Ammon's horn (tissue), 1 donor: ENCODE measurements at places on chromosomes 7 and 10.

DNA sequence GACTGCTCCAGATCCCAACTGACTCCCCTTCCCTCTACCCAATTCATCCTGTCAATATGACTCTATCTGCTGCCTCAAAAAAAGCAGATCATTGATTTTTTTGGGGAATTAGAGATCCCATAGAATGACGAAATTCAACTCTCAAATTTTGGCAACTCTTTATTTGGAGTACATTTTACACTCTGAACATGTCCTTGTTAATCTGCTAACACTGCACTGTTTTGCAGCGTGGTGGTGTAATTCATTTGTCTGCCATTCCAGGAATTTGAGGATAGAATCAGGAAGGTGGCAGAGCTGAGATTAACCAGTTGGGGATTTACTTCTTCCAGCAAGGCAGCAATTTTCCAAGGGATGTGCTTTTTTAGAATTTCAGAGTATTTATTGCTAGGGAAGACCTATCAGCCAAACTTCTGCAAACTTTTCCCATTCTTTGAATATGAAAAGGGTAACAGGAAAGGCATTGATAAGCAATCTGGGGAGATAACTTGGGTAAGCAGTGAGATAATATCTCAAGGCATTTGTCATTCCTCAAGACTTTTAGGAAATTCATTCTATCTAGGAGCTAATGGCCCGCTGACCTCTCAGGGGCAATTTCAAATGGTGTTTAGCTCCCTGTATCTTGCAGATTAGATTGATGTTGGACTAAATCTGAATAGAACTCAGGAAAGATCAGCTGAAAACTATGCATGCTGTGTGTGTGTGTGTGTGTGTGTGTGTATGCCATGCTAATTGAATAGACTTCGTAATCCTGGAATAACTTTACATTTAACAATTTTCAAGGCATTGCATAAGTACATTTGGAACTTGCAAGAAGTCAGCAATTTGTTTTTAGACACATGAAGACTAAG is 9.7 kb downstream of the BAMBI start:
- no peak for DNase-seq

DNA sequence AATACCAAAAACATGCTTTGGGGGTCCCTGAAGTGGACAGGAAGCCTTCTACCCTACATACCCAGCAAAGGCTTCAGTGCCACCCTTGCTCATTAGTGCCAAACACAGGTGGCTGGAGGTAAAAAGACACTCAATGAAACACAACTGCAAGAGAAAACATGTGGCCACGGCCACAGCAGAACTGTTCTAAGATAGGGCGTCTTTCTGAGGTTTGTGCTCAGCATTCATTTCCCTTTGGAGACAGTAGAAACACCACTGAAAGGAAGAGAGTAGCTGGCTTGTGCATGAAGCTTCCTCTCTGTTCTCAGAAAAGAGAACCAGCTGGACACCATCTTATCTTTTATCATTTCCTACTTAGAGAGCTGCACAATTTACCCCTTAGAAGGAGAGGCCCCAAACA is 143.0 kb downstream of the PLXNA4 start:
- DNase-seq: no peak

GRCh38 chr10:75465450-75465827 is 34.0 kb downstream of the LRMDA start:
- DNase-seq: no peak

DNA sequence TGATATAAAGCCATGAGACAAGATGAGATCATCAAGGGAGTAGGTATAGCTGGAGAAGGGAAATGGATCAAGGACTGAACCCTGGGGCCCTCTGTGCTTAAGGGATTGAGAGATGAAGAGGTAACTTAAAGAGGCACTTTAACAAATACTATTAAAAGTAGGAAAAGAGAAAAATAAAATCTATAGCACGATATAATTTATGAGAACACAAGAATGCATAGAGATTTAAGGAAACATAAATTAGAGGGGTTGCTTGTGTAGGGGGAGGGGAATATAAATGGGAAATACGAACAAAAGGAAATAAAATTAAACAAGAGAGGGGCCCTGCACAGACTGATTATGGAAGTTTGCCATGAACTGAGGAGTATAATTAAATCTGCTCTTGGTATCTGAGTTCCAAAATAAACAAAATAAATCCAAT is 15.6 kb upstream of the LRRC17 start:
- DNase-seq: no peak

DNA sequence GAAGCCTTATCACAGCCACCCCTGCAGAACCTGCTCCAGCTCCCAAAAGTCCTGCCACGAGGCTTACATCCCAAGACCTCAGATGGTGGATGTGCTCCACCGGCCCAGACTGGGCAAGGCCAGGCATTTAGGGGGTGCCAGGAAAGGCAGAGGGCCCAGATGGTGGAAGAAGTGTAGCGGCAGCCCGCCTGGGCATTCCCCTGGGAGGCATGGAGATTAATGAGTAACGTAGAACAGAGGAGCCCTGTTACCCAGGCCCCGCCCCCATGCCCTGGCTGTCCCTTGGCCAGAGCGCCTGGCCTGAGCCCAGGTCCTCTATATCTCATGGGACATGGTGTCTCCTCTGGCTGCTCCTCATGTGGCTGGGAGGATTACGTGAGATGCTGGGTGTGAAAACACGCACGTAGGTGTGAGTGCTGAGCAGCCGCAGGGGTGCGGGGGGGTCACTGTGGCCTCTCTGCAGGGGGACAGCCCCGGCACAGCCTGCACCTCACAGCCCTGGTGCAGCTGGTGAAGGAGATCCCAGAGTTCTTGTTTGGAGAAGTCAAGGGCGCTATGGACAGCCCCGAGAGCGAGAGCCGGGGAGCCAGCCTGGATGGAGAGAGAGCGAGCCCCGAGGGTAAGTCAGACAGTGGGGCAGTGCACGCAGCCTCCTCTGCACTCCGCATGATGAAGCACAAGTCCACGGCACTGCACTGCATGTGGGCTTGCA is 52.9 kb downstream of the ZNF467 start:
- DNase-seq: peak; percentile 93

GRCh38 chr10:44006771-44007170 is 358.1 kb upstream of the ZNF32 start:
- DNase-seq: no peak

DNA sequence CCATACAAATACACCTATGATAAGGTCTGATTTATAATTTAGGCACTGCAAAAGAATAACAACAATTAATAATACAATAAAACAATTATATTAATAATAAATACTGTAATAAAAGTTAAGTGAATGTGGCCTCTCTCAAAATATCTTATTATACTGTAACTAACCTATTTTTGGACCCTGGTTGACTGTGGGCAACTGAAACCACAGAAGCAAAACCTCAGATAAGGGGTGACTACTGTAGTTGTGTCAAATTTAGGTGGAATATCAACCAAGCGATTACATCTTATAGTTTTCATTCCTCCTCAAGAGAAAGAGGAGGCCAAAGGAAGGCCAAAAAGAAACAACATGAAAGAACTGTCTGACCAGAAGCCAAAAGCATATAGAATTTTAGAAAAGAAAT is 103.9 kb downstream of the SKAP2 start:
- DNase-seq: no peak

GRCh38 chr7:26959290-26959689 is 94.9 kb upstream of the SKAP2 start:
- DNase-seq: no peak

GRCh38 chr10:32413513-32413912 is 32.4 kb upstream of the CCDC7 start:
- DNase-seq: no peak

DNA sequence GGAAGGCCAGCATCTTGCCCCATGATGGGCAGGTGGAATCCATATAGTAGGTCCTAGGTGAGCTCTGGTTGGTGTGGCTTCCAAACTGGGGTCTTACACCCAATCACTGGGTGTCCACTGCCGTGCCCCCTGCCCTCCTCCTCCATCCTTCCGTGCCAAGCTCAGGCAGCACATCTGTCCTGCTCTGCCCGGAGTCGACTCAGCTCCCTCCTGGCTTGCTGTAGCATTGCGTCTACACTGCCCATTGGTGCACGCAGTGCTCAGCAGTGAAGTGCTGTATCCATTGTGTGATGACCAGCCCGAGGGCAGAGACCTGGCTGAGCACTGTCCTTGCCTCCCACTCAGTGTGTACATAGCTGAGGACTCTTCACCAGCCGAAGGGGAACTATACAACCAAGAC is 148.4 kb downstream of the ADAM12 start:
- no peak for DNase-seq

GRCh38 chr10:11772575-11773288 is 30.6 kb downstream of the ECHDC3 start:
- DNase-seq: no peak

GRCh38 chr7:17677408-17677807 is 262.9 kb downstream of the SNX13 start:
- DNase-seq: no peak

GRCh38 chr7:114073701-114074100 is 154.9 kb upstream of the PPP1R3A start:
- no peak for DNase-seq

DNA sequence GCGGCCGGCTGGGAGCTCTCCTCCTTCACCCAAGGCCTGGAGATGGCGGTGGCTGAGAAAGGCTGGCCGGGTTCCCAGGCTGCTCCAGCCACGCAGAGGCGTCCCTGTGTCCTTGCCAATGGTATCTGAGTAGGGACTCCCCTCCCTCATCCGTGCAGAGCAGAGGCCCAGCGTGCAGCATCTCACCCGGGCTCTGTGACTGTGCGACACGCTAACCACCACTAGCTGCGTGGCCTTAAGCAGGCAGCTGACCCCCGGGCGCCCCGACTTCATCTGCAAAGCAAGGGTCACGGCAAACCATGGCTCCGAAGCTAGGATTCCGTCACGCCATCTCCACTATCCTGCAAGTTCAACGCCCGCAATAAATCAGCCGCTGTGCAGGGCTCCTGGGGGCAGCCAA is 47.2 kb upstream of the TNRC18 start:
- peak; percentile 36 for DNase-seq

DNA sequence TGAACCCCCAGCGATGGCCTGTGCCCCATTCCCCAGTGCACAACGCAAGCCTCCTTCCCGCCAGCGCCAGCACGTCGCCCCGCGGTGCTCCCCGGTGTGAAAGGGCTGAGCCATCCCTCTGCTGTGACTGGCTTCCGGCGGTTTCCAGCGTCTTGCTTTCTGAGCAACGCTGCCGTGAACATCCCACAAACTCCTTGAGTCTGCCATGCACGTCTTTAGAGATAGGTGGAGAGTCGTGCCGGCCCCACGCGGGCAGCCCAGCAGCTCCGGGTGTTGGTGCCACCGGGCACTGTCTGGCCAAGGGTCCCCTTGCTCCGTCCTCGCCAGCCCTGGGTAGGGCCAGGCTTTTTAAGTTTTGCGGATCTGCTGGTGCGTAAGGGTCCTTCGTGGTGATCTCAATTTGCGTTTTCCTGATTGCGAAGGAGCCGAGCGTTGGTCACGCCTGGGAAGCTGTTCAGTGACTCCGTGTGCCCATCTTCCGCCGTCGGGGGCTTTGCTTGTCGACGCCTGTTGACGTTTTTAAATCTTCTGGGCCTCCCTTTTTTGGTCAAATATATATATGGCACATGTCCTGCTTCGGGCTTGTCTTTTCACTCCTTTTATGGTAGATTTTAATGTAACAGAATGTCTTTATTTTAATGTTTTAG is 70.6 kb downstream of the FOXL3 start:
- no peak for DNase-seq

DNA sequence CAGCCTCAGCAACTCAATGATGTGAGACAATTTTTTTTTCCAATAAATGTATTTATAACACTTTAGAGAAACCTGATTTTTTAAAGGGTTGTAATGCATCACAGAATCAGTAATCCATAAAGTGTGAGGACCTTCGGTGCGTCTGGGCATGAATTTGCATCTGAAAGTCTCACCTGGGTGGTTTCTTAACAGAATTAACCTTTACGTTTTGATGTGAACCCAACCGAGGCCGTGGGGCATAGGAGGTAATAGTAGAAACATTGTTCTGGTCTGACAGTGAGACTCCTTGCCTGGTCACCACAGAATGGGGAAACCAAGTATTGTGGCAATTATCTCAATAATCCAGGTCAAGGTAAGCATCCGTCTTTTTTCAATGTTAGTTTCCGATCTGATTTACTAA is 114.6 kb downstream of the PRKCQ start:
- no peak for DNase-seq

DNA sequence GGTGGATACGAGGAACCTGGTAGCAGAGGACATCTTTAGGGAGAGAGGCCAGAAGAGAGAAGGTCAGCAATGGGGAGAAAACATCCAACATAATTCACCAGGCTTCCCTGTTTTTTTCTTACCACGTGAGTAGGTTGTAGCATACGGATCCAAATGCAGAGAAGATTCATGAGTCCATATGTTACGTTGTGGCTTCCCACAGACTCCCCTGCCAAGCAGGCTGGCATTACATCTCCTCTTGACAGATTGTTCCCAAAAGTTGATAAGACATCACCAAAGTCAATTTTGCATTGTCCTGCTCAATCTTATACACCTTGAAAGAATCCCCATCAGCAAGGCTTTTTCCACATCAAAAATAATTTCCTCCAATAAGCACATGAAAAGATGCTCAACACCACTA is 39.7 kb downstream of the DRGX start:
- DNase-seq: no peak

DNA sequence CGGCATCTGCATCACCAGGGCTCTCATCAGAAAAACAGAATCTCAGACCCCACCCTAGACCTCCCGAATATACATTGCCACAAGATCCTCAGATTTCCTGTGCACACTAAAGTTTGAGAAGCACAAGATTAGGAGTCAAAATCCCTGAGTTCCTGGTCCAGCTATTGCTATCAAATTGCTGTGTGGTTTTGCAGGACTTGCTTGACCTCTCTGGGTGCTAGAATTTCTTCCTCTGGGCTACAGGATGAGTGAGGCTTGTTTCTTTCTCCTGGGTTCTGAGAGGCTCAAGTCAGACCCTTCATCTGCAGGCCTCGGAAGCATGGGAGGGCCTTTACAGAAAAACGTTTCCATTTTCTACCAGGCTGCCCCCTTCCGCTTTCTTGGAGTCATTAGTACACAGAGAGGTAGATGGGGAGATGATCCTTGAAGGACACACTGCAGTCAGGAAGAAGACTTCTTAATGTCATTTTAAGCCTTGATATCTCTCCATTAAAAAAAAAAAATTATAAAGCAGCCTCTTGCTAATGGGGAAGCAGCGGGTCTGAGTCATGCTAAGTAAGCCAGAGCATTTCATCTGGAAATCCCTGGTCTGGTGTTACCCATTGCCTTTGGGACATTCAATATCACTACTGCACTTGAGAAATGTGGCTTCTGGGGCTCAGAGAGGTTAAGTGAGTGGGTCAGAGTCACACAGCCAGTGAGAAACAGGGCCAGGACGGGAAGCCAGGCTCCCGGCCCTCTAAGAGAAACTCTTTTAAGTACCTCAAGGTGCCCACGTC is 173.5 kb downstream of the KCNMA1 start:
- no peak for DNase-seq

DNA sequence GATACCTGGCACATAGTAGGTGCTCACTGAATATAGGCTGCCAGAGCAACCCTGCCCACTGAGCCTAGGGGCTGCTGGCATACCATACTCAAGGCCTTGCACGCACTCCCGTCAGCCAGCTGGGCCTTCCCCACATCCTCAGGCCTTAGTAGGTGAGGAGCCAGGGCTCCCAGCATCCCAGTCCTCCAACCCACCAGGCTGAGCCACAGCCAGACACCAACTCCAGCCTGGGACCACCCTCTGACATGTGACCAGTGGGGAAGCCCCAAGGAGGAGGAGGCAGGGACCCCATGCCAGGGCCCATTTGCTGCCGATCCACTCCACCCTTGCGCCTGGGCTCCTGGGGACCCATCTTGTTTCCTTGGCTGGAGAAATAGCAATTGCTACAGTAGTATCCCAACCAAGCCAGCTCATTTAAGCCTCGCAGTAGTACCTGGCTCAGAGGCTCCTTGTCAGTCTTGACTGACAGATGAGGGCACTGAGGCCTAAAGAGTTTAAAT is 11.4 kb downstream of the SLIT1 start:
- no peak for DNase-seq

GRCh38 chr7:135074096-135074495 is 73.8 kb upstream of the TMEM140 start:
- DNase-seq: no peak

GRCh38 chr7:87007038-87007437 is 52.4 kb downstream of the ELAPOR2 start:
- no peak for DNase-seq
